ENCODE measurements at places on chromosomes 11 and 22. TPM values are rescaled to one million over a fixed set of nuclear protein-coding genes. Genes with fewer than 3 reads are reported as not detected.
A peak's percentile ranks its signal among the peaks of the same experiment; 100 is the strongest.

- peak overlapping the region; percentile 44 for H3K27ac ChIP-seq
- peak; percentile 92 for DNase-seq
- H3K4me1 ChIP-seq: peaks cover 37% of the 10 kb centered on the region
- no peaks in the 10 kb centered on the region for H3K36me3 ChIP-seq
These were observed 43.7 kb downstream of the MICAL3 start for GRCh38 chr22:17980638-17981051.

GRCh38 chr11:72807021-72807693, 7.1 kb upstream of the ATG16L2 start:
- no peaks in the 10 kb centered on the region for H3K4me1 ChIP-seq
- no peak overlapping the region for H3K4me3 ChIP-seq
- H3K36me3 ChIP-seq: no peaks in the 10 kb centered on the region

GRCh38 chr22:19853879-19854777, 546 bp downstream of the GNB1L start:
- peak overlapping the region; percentile 77 for H3K27ac ChIP-seq
- H3K4me3 ChIP-seq: peak overlapping the region; percentile 62
- H3K36me3 ChIP-seq: peaks cover 39% of the 10 kb centered on the region
- peaks cover 23% of the 10 kb centered on the region for H3K4me1 ChIP-seq
- no peaks in the 10 kb centered on the region for H3K27me3 ChIP-seq
- peak; percentile 79 for DNase-seq

- H3K27me3 ChIP-seq: no peaks in the 10 kb centered on the region
- peaks cover 48% of the 10 kb centered on the region for H3K36me3 ChIP-seq
- no peak overlapping the region for H3K27ac ChIP-seq
- H3K4me1 ChIP-seq: peaks cover 29% of the 10 kb centered on the region
- DNase-seq: no peak
These were observed 4.7 kb downstream of the CARS1 start for GRCh38 chr11:3052567-3052966.

DNA sequence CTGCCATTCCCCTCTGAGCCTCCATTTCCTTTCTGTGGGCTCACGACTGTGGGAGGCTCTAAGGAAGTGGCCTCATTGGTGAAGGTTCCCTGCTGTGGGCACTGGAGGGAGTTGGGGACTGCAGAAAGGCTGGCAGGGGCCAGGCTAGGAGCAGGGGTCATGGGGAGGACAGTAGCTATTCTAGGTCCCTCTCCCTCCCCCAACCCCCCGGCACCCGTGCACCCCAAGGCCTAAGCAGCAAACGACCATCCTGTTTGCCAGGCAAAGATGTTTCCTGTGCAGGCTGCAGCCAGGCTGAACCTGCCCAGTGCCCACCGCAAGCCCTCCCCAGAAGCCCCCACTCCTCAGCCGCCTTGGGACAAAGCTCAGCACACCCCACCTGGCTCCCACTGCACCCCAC, 189.4 kb downstream of the MN1 start:
- DNase-seq: no peak
- peaks cover 4% of the 10 kb centered on the region for H3K27me3 ChIP-seq
- H3K4me1 ChIP-seq: no peaks in the 10 kb centered on the region
- H3K27ac ChIP-seq: no peak overlapping the region
- H3K4me3 ChIP-seq: no peak overlapping the region
- H3K36me3 ChIP-seq: no peaks in the 10 kb centered on the region

GRCh38 chr22:20955548-20955947, 11.5 kb upstream of the AIFM3 start:
- H3K4me1 ChIP-seq: peaks cover 25% of the 10 kb centered on the region
- H3K27me3 ChIP-seq: no peaks in the 10 kb centered on the region
- H3K36me3 ChIP-seq: peaks cover 39% of the 10 kb centered on the region
- H3K27ac ChIP-seq: no peak overlapping the region
- no peak overlapping the region for H3K4me3 ChIP-seq

PAX6 gene
- polyA plus RNA-seq: 7.2 TPM

OR51L1 gene
- not detected for polyA plus RNA-seq

ALDH3B1 gene
- 0.43 TPM for polyA plus RNA-seq

IL10RA gene
- 2.7 TPM for polyA plus RNA-seq
